ENCODE measurements at places on chromosomes 3 and 15.
A peak's percentile ranks its signal among the peaks of the same experiment; 100 is the strongest.

GRCh38 chr3:97981886-97982285 is 9.7 kb upstream of the RIOX2 start:
- DNase-seq: peak; percentile 76

GRCh38 chr15:62497356-62497755 is 332.3 kb upstream of the C2CD4B start:
- DNase-seq: no peak

DNA sequence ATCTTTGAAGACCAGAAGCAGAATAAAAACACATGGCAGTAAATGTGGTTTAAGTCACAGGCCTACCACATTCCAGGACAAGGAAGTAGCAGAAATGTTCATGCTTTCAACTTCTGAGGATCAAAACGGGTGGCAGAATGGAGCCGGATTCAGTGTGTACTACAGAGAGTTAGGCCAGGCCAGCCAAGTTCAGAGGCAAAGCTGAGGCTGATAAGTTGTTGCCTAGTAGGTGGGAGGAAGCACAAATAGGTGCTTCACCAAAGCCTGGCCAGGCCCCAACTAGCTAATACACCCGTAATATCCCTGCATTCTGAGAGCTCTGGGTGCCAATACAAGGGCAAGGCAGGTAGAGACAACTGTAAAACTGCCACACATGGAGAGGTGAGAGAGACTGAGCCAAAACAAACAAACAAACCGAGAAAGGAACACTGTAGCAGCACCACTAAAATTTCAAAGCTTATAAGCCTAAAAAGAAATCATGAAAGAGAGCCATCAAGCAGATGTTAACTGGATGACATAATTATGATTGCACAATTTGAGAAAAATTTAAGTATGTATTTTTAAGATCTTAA is 156.4 kb upstream of the CBLB start:
- DNase-seq: peak; percentile 40

DNA sequence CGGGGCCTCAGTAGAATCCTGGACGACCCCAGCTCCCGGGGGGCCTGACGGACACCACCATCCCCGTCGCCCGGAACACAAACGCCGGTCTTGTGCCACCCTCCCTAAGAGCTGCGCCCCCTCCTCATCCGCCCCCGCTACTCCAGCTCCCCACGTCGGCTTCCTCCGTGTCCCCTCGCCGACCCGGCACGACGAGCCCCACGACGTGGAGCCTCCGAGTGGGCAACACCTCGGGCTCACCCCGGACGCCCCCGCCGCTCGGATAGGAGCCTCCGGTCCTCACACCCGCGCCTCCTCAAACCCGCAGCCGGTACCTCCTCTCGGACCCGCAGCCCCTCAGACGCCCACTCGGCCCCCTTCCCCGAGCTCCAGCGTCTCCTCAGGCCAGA is 525 bp downstream of the NPTN start:
- no peak for DNase-seq

GRCh38 chr15:61857169-61857829 is 202.9 kb downstream of the VPS13C start:
- no peak for DNase-seq
